ENCODE measurements at places on chromosomes 4 and X. TPM values are rescaled to one million over a fixed set of nuclear protein-coding genes. Genes with fewer than 3 reads are reported as not detected.

Gene NEUROG2
- total RNA-seq: not detected

DNA sequence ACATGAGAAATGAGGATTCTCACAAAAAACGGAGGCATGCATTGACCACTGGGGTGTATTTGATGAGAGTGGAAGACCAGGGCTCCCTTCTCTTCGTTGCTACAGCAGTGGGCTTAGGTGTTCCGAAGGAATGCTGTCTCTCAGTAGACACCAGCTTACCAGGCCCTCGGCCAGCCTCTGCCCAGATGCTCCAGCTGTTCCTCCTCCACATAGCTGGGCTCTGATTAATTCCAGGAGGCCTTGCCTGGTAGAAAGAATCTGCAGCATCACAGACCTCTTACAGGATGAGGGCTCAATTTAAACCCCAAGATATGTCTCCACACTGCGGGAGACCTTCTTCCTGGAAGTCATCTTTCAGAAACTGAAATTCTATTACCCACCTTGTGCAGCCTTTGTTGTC is 346.6 kb upstream of the TENM3 start:
- DNase-seq: no peak

DNA sequence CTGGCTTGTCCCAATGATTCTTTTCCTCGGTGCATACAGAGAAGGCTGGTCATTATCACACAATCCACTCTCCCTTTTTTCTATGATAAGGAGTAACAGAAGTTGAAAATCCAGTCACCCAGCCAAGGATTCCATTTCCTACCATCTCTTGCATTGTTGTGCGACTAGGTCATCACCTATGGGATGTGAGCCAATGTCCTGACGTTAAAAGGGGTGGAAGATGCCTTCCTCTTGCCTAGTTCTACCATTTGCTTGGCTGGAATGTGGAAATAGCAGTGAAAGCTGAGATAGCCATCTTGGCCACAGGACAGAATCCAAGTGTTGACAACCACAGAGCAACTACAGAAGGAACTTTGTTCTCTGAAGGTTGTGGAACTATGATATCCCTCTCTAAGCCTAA is 132.2 kb upstream of the KIT start:
- DNase-seq: no peak

DNA sequence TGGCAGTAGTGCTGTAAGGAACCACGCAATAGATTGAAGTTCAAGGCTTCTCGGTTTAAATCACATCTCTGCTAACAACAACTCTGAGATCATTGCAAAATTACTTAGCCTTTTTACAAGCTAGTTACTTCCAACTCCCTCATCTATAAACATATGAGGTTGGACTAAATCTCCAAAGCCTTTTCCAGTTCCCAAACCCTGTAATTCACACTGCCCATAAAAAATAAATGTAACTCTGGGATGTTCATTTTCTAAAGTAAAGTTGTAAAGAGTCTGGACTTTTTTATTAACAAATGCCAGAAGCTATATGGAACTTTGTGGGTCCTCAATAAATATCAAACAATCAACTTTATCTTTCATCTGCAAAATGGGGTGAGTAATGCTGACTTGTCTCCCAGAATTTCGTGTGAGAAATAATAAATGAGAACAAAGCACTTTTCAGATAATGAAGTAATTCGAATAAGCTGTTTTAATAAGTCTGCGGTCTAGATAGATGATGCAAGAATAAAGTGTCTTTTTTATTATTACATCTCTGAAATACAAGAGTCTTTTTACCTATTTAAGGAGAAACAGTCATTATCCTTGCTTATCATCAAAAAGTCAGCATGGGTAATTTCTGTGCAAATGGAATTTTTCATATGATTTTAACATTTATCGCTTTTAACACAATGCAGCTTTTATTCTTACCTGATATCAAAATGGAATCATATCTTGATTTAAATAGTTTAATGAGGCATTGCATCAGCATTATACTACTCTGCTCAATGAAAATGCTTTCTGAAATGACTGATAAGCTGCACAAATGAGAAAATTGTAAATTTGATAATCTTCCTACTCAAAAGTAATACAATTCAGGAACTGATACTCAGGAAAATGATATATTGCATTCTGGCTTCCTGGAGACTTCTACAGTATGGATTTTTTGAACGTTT is 252.6 kb downstream of the BANK1 start:
- DNase-seq: no peak

GRCh38 chrX:38089173-38089982 is 83.0 kb downstream of the SYTL5 start:
- DNase-seq: no peak

- DNase-seq: no peak
Observed at GRCh38 chrX:10103023-10103422, 53.8 kb upstream of the CLCN4 start.

Gene FSTL5
- 2.4 TPM for total RNA-seq

Gene SOWAHD
- total RNA-seq: not detected

DNA sequence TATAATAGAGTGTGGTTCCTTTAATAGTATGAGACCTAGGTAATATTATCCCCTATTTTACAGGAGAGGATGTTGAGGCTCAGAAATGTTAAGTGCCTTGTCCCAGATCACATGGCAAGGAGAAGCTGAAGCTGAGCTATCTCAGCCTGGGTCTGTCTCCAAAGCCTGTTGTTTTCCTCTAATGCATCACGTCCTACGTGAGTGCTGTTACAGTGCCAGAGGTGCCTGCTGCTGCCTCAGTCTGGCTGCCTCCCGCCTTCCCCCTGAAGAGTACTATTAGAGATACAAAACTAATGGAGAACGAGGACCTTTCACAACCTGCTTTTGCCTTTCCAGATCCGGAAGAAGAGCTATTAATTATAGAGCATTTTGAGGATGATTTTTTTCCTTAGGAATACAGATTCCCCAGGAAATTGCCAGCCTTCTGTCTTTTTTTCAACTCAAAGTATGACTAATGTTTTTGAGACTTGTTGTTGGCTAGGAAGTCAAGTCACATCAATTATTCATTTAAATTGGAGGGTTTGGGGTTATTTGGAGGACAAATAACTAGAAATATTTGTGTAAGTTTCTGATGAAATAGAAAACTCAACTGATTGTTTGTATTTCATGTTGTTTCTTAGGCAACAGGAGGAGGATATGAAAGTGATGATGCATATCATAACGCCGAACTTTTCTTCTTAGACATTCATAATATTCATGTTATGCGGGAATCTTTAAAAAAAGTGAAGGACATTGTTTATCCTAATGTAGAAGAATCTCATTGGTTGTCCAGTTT is 43.9 kb upstream of the MTMR1 start:
- peak; percentile 42 for DNase-seq

Gene SPARCL1
- 1,431 TPM for total RNA-seq

- no peak for DNase-seq
Observed at GRCh38 chr4:140717313-140717712, 38.9 kb downstream of the TBC1D9 start.

DNA sequence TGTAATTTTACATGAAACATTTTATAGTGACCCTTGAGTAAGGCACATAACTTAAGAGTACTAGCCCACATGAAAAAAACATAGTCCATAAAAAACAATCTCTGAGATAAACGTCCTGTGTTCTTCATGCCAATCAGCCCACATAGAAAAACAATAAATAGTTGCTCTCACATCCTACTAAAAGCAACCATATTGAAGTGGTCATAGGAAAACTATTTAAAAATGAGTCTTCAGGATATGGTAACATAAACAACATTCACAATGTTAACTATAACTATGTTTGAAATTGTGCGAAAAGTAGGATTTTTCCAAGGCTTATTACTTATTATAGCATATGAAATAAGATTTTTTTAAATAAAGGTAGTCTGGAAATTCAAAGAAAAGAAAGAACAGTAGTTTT is 77.1 kb upstream of the EPHA5 start:
- DNase-seq: no peak

DNA sequence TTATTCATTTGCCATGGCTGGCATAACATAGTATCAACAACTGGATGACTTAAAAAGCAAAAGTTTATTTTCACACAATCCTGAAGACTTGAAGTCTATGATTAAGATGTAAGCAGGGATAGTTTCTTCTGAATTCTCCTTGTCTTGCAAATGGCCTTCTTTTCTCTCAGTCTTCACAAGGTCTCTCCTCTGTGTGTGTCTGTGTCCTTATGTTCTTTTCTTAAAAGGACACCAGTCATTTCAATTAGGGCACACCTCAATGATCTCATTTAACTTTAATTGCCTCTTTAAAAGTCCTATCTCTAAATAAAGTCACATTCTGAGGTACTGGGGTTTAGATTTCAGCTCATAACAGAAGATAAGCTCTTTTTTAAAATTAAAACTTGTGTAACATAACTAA is 399.7 kb downstream of the PABPC4L start:
- no peak for DNase-seq

- no peak for DNase-seq
Observed at GRCh38 chrX:386239-386767, 404 bp downstream of the PPP2R3B start.

DNA sequence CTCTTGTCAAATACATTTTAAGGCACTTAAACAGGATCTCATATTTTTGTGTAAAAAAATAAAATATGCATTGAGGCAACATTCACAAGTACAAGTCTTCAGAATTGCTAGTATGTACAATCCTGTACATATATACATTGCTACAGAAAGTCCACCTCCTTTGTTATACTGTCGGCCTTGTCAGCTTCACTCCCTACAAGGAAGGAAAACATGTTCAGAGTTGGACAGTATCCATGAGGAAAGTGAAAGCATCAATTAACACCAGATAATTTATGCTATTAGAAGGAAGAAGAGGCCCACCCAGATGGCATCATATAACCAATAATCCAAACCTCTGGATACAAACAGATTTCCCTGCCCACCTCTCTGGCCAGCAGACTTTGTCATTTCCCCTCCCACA is 42.0 kb downstream of the REELD1 start:
- DNase-seq: no peak

DNA sequence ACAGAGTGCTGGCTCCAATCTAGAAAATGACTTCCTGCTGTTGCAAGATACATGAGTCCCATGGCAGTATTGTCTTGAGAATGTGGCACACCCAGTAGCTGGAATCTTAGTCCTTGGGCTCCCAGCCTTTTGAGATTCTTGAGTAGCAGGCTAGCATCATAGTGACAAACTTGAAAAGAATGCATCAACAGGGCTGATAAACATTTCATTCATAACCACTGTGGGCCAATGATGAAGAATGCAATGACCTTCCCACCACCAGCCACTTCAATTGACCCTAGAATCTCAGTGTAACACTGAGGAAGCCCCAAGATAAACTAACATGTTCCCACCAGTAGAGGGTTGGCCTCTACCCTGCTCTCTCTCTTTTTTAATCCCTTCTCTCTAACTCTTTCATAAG is 329.3 kb downstream of the GBA3 start:
- no peak for DNase-seq

DNA sequence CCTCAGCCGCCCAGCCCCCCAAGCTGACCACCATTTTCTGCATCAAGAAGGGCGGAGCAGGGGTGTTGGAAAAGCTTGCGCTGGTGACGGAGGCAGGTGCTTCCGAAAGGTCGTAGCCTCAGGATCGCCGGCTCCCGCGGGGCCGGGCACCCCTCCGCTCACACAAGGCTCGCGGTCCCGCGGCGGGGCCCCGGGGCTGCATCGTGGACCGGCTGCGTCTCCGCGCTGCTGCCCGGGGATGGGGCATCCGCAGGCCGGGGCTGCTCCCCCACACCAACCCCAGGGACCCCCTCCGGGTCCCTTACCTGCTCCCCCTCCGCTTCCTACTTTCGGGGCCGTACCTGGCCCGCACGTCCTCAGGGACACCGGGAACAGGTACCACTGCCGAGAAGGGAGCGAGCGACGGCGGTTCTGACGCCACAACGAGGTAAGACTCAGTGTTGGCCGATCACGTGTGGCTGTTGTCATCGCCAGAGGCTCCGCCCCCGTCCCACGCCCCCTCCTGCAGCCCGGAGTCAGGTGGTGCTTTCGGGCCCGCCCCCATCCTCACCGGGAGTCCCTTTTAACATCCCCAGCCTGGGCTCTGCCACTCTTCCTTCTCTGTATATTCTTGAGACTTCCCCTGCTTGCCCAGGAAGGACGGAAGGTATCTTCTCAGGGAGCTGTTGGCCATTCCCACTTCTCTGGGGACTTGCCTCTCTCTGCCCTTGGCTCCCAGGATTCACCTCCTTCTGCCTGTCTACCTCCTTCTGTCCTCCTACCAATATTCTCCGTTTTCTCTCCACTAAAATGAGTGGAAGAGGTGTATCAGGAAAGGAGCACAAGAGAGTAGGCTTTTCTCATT is at the start of gene BEX2:
Gene BEX2 (minus strand): TSS at position 436 of the 844 bp plus-strand sequence. CDS start 1,014 bp downstream, outside the sequence.
- DNase-seq: peak; percentile 80

Gene SPATA4
- 0.40 TPM for total RNA-seq

- no peak for DNase-seq
Observed at GRCh38 chrX:46647251-46647650, 73.7 kb downstream of the CHST7 start.

GRCh38 chrX:7191681-7192110 is 43.7 kb upstream of the PUDP start:
- no peak for DNase-seq

GRCh38 chrX:133542476-133542875 is 127.2 kb upstream of the GPC4 start:
- no peak for DNase-seq

Gene MAML3
- 9.0 TPM for total RNA-seq

Gene PNMA5
- 0.07 TPM for total RNA-seq

GRCh38 chr4:153535772-153536513 is 69.8 kb downstream of the TMEM131L start:
- no peak for DNase-seq

- DNase-seq: no peak
Observed at GRCh38 chr4:38623260-38623659, 40.7 kb upstream of the KLF3 start.

Gene SPINK2
- total RNA-seq: not detected

- DNase-seq: no peak
Observed at GRCh38 chr4:86291180-86291579, 68.7 kb downstream of the MAPK10 start.

Gene SLC6A14
- not detected for total RNA-seq

GRCh38 chrX:45322820-45323219 is 122.1 kb upstream of the DIPK2B start:
- DNase-seq: no peak

Gene FDCSP
- not detected for total RNA-seq

Gene SORBS2
- total RNA-seq: 23.8 TPM

DNA sequence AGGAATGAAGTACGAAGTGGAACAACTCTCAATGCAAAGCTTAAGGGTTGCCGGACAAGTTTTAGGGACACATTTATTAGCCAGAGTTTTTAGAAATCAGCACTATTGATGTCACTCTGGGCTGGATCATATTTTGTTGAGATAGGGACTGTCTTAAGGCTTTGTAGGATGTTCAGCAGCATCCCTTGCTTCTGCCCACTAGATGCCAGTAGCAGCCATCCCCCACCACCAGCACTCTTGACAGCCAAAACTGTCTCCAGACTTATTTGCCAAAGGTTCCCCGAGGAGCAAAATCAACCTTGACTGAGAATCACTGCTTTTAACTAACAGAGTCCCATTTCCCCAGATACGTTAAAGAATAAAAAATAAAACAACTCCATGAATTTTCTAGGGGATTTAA is 1497.3 kb downstream of the STIM2 start:
- DNase-seq: no peak

Gene ELF2
- total RNA-seq: 103 TPM

DNA sequence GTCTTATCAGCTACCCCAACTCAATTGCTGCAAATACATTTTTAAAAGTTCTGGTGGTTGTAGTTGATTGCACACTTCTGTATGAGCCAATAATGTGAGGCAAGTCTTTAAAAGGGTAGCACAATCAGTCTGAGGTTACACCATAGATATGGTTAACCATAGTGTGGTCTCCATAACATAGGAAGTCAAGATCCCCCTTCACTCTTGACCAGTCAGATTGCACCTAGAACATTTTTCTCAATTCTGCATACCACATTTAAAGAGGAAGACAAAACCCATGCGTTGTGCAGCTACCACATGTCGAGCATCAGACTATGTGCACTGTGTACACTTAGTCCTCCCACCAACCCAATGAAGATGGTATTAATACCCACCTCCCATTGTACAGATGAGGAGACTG is 26.5 kb upstream of the CYBB start:
- no peak for DNase-seq
